Activated CD4-positive, alpha-beta T cell treated with anti-CD3 and anti-CD28 coated beads, Interleukin-2, amount 50 U/mL, for 1 hour (primary cell): ENCODE measurements at places on chromosomes 1 and 21.

- no peak for DNase-seq
Measured at GRCh38 chr1:94773296-94773809, 46.8 kb upstream of the SLC44A3 start.

DNA sequence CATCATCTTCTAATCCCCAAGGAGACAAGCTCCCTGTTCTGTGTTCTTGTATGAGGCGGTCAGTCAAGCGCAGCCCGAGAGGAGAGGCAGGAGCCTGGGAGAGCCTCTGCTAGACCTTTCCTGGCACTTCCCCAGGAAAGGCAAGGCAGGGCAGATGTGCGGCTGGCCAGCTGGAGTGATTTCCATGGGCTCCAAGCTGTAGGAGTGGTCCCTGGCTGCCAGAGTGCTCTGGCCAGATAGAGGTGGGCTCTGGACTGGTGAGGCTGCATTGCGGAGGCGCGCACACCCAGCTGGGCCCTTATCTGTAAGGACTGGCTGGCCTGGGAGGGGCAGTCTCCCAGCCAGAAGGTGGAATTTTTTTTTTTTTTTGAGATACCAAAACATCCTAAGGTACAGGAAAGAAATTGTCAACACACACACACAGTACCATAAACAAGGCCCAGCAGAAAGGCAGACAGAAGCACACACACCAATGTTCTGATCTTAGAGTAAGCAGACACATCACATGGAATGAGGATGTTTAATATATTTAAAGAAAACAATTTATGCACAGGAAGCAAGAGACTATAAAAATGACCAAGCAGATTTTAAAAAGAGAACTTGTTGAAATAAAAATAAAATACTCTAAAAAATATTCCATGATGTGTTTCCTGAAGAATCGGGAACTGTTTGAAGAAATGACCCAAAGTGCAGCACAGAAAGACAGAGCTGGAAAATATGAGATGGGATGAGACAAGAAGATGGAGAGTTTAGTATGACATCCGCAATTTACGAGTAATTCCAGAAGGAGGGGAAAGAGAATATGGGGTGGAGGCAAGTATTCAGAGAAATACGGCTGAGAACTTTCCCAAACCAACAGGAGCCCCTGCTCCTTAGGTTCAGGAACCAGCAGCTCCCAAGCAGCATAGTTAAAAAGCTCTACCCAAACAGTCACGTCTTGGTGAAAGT is 13.4 kb downstream of the IBA57 start:
- no peak for DNase-seq

DNA sequence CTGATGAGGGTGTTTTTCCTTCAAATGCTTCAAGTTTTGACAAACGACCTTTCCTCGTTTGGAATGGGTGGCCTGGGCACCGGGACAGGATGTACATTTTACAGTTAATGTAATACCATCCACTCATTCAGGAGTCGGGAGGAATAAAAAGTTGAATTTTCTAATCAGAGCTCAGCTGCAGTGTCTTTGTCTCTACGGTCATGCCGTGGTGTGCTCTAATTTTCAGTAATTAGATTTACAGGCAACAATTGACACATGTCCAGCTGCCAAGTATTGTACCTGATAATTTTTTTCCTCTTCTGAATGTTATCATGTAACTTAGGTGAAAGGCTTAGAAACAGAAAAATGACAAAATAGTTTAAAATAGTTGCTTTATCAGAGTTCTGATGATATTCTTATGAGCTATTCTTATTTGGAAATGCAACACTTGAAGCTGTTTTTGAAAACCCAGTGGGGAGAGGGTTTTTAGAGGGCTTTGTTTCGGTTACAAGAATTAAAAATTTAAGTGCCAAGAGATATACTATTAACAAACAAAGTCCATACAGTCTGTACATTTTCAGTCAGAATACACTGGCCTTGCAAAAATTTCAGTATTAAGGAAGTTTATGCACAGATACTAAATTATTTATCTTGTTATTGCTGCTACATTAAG is 1.0 kb downstream of the CDKN2C start:
- DNase-seq = no peak

DNA sequence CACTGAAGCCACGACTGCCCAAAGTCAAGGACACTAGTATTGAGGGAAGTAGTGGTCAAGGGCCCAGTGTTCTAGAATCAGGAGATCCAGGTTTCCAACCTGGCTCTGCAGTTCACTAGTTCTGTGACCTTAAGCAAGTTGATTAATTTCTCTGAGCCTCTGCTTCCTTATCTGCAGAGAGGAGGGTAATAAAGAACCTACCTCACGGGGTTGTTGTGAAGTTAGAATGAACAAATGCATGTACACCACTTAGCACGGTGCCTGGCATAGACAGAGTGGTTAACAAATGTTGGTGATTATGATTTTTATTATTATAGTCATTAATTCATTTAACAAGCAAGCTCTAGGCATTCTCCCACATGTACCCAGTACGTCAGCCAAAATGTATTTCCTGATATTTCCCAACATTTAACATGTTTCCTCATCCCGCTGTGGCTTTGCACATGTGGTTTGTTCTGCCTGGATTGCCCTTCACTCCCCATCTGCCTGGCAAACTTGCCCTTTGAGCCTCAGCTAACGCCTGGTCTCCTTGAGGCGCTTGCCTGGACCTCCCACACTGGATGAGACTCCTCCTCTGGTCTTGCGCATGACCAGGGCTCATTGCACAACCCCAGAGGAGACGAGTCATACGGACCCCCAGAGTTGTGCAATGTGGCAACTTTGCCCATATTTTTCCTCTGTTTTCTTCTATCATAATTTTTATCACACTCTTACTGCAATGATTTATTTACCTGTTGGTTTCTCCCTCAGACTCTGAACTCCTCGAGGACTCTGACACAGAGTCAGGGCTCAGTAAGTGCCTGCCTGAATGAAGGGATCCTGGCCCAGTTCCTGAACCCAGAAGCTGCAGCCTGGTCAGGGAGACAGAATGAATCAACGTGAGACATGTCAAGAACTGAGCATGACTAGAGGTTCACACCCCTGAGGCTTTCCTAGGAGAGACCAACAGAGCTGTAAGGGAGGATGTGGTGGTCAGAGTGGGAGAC is 20.7 kb upstream of the MFSD2A start:
- no peak for DNase-seq

DNA sequence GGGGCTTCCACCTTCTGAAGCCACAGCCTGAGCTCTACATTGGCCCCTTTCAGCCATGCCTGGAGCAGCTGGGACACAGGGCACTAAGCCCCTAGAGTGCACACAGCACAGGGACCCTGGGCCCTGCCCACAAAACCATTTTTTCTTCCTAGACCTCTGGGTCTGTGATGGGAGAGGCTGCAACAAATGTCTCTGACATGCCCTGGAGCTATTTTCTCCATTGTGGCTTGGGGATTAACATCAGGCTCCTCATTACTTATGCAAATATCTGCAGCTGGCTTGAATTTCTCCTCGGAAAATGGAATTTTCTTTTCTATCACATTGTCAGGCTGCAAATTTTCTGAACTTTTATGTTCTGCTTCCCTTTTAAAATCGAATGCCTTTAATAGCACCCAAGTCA is 795.7 kb downstream of the LTN1 start:
- no peak for DNase-seq

GRCh38 chr1:41812453-41812852 is 106.3 kb downstream of the HIVEP3 start:
- no peak for DNase-seq

DNA sequence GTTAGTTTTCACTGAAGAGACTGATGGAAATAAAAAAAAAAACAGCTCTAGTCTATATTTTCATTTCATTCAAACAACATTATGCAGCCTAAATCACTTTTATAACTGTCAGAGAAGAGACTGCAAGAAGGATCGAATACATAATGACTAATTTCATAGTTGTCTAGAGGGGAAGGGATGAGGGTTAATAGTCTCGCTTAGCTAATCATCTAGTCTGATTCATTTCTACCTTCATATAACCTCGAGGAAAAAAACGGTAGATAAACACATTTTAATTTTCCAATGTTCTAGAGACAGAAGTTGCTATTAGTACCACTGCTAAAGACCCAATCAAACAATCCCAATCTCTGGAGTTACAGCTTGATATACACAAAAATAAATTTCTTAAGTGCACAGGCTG is 3.5 kb downstream of the FUBP1 start:
- no peak for DNase-seq
